ENCODE measurements at places on chromosomes 1 and 21.

DNA sequence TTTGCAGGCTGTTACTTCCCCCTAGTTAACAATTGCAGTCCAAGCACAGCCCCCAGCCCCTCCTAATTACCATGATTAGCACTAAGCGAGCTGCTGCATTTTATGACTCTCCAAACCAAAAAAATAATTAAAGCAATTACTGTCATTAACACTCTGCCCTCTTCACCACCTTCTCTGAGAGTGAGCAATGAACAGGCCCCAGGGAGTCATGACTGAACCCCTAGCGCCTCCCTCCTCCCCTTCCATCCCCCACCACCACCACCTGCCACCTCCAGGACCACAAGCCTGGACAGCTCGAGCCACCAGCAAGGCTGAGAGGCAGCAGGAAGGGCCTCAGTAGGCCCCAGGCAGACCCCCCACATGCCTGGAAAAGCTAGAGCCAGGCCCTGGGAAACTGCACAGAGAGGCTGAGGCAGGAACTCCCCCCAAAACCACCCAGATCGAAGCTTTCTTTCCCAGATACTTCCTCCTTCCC is 35.5 kb upstream of the ZC3H12A start:
- DNase-seq = no peak

DNA sequence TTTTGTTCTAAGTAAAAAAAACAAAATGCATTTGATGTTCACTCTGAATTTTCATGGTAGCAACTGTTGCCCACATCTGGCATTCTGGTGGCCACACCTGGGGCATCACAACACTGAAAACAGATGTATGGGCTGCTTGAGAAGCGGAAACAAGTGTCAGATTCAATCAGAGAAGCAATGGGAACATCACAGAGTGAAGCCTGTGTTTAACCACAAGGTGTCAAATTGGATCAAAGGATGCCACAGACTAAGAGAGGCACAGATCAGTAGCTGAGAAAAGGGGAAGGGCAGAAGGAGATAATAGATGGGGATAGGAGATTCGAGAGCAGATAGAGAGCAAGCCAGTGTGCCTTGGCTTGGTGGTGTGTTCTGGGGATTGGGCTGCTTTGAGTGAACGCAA is 49.8 kb upstream of the MTF2 start:
- no peak for DNase-seq

GRCh38 chr1:66402194-66402593 is 131.8 kb upstream of the SGIP1 start:
- peak; percentile 59 for DNase-seq

- no peak for DNase-seq
These were observed 338.1 kb upstream of the LYPLAL1 start for GRCh38 chr1:218835609-218836008.

- DNase-seq = peak; percentile 29
These were observed 155.0 kb downstream of the TPR start for GRCh38 chr1:186220067-186220466.

Measured in fibroblast of skin of right biceps (primary cell).